ENCODE measurements at places on chromosomes 2 and 18. TPM values are rescaled to one million over a fixed set of nuclear protein-coding genes. Genes with fewer than 3 reads are reported as not detected.

GRCh38 chr2:236828820-236829219 lies 256.9 kb upstream of the COPS8 start:
- no peak for DNase-seq

GRCh38 chr2:223612501-223612900 lies 10.3 kb upstream of the SCG2 start:
- DNase-seq = no peak

GRCh38 chr2:7785700-7786099 lies 868.5 kb downstream of the RNF144A start:
- no peak for DNase-seq

DNA sequence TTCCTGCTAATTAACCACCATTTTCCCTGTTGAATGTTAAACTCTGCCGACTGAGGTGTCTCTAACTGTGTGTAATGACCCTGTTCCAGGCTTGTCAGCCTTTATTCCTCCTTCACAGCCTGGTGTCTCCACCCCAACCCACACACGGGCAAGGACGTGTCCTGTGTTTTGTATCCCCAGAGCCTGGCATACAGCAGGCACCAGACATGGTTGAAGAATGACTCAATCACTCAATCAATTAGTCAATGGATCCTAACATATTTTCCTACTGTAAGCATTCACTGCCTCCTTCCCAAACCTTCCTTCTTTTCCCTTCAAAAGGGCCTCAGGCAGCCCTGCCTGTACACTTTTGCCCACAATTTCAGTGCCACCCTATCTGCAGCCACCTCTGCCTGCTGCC lies 2.7 kb upstream of the TNS1 start:
- DNase-seq = no peak

GRCh38 chr18:54393648-54394294 lies 36.1 kb downstream of the C18orf54 start:
- DNase-seq = no peak

- no peak for DNase-seq
Observed at GRCh38 chr2:134307334-134307733, 53.5 kb downstream of the MGAT5 start.

DNA sequence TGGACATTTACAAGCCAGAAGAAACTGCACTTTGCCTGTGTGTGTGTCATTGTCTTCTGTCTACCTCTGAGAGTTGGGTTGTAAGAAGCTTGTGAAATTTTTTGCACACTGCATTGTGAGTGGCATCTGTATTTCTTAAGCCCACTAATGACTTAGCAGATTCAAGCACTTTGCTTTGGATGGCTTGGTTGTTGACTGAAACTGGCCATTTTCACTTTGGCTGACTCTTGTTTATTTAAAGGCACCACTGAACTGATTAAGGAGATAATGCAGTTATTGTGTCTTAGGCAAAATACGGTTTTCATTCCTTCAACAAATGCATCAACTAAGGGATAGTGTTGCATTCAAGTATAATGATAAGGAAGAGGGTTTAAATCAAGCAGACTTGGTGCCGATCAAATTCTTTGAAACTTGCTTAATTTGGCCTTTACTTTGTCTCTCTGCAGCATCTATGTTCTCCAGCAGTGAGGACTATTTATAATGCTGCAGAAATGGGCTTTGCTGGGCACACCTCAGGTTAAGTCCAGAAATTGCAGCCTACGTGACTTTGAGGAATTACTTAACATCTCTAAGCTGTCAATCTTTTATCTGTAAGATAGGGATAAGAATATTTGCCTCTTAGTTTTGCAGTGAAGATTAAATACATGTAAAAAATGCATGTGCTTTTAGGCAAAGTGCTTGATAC lies 142.0 kb downstream of the CCDC85A start:
- DNase-seq = no peak

GRCh38 chr2:230318190-230319121 lies 8.5 kb upstream of the SP140L start:
- peak; percentile 74 for DNase-seq

DNA sequence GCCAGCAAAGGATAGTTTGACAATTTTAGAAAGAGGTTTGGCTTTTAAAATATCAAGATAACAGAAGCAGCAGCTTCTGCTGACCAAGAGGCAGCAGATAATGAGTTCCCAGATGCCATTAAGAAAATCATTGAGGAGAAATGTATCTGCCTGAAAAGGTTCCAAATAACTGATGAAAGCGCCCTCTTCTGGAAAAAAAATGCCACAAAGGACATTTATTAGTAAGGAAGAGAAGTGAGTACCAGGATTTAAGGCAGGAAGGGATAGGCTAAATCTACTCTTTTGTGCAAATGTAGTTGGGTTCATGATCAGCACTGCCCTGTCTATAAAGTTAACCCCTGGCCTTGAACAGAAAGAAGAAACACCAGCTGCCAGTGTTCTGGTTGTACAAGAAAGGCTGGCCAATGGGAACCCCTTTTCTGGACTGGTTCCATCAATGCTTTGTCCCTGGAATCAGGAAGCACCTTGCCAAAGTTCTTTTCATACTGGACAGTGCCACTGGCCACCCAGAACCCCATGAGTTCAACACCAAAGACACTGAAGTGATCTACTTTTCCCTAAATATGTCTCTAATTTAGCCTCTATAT lies 40.6 kb downstream of the DHX57 start:
- DNase-seq = peak; percentile 66

DNA sequence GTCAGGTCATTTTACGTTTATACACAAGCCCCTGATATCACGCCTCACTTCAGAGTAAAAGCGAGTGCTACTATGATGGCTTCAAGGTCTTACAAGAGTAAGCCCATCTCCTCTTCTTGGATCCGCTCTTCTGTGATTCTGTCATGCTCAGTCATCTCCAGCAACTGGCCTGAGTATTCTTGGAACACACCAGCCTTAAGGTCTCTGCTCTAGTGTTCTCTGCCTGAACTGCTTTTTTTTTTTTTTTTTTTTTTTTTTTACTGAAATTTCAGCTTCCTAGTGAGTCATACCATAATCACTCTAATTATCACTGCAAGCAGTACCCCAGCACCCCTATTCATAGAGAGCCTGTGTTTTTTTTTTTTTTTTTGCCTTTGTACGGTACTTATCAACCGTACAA lies 1228.9 kb downstream of the CNTNAP5 start:
- DNase-seq = no peak

- peak; percentile 79 for DNase-seq
Observed at GRCh38 chr2:110678457-110679336, 834 bp upstream of the BUB1 start.

GRCh38 chr18:35835366-35835765 lies 137.1 kb upstream of the RMP24 start:
- no peak for DNase-seq

DNA sequence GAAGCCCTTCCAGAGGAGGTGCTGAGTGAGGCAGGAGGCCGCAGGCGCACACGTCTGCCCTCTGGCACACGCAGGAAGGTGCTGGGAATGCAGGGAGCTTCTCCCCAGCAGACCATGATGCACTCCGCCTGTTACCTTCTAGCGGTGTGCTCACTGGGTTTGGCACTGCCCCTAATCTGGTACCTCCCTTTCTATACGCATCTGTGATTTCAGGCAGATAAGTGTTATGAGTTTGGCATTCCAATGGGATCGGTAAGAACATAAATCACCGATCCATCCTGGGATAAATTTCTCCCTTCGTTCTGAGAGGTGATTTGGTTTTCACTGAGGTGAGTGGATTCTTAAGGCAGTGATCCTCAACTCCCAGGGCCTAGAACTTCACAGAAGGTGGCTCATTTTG lies 34.6 kb downstream of the ODC1 start:
- no peak for DNase-seq

DNA sequence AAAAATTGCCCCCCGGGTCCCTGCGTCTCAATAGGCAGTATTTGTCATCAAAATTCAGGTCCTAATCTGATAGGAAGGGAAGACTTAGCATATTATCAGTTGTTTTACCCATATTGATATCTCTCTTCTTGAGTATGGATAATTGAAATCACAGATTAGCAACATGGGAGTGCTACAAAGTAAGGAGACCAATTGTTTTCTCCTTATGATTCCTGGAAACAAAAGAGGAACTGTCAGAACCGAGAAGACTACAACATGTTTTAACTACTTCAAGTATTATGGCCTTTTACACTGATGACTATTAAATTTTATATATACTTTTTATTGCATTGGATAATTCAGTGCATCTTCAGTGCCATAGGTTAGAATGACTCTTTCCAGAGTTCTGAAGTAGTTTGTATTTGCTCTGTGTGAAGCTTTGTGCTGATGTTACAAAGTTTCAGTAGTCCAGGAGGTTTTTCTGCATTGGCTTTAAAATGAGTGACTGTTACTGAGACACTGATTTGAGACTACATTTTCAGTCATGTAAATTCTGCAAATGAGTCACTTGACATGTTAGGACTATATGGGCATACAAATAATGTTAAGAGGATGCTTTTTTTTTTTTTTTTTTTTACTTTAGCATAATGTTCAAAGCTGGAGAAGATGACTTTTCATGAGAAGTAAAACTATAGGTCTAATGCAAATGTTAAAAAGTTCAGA lies 19.7 kb upstream of the TLK1 start:
- DNase-seq = no peak

- DNase-seq = no peak
Observed at GRCh38 chr2:8615252-8615575, 66.6 kb upstream of the ID2 start.

GRCh38 chr2:240989451-240990265 lies 8.8 kb upstream of the SNED1 start:
- DNase-seq = no peak

GRCh38 chr2:199259671-199260070 lies 198.1 kb downstream of the SATB2 start:
- DNase-seq = no peak

DNA sequence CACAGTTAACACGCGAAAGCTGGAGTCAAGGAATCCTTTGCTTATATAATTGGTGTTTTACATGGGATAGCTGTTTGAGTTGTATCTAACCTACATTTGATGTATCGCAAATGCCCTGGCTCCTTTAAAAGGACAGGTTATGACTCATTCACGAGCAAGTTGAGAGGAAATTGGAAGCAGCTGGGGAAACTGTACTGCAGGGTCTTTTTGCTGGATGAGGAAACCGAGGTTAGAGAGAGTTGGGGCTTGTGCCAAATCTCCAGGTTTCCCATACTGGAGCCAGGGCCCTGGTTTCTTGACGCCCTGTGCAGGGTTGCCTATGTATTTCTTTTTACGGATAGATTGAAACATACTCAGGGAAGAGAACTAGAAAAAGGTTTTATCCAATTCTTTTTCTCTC lies 60.0 kb upstream of the SPTBN1 start:
- DNase-seq = no peak

DNA sequence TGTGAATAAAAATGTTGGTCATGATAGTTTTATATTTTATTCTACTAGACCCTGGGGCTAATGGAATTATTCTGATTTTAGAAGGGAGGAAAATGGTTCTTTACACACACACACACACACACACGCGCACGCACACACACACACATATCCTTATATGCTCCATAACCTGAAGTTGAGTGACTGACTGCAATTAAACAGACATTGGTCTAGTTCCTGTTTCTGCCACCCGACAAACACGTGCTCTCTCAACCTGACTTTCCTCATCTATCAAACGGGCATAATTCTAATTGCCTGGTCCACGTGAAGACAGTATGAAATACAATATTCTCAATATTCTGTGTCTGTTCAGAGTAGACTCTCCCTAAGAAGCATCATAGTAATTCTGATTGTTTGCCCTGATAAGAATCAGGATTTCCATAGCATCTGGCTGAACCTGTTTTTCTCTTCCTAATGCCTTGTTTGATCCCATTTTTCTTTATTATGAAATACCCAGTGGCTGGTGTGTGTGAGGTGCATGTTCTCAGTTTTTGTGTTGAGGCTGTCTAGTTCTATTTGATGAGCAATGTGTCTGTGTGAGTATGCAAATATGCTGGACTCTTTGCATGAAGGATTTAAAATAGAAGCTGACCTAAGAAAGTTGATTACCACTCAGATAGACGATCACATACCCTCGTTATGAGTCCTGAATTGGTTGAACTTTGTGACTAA lies 51.0 kb downstream of the SETBP1 start:
- no peak for DNase-seq

GRCh38 chr2:5594249-5594695 lies 97.9 kb upstream of the SOX11 start:
- no peak for DNase-seq

- DNase-seq = no peak
Observed at GRCh38 chr2:214193943-214194342, 216.9 kb upstream of the VWC2L start.

GRCh38 chr18:79801217-79801616 lies 3.5 kb downstream of the KCNG2 start:
- DNase-seq = no peak

DNA sequence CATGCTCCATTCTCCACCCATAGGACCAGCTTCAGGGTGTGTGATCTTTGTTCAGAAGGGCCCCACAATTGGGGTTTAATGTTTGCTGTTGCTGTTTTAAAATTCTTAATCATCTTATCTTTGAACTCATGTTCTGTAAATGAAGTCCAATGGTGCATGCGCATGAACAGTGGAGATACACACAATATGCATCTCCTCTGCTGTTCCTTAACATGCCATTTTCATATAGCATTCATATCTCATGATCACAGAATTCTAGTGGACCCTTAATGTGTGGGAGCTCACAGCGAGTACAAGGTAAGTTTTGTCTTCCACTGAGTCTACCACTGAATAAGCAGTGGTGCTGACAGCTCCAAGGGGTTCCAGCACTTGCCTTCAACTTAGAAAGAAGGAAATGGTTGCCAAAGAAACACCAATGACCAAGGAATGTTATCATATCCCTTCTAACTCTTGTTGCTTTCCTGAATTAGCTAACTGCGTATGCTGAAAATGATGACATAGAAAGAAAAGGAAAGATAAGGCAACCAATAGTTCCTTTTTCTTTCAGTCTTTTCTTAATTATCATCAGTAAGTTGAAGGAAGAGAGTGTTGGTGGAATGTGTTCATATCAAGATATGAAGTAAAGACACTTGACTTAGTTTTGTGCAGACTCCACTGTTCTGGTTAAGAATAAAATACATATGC lies 258.9 kb upstream of the FBXO11 start:
- no peak for DNase-seq

DNA sequence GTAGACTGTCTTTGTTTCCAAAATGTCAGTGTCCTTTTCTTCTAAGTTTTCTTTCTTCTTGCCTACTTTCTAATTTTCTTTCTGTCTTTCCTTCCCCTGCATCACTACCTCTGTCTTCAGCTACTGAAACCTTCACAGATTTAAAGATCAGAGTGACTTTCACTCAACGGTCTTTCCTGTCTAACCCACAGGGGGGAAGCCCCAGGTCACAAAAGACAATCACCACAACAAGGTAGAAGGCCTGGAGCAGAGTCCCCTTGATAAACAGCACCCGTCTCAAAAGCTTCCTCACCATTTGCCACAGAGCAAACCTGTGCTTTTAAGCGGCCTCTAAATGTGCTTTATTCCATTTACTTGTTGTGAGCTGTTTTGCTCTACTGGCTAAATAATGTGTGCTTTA lies 665.4 kb downstream of the BCL11A start:
- DNase-seq = peak; percentile 87

NMUR1 gene
- not detected for total RNA-seq

ATP6V1C2 gene
- not detected for total RNA-seq

RPRM gene
- total RNA-seq = not detected

DNAJC27 gene
- total RNA-seq = 6.9 TPM

THSD7B gene
- total RNA-seq = not detected

FRZB gene
- total RNA-seq = not detected

VAMP5 gene
- total RNA-seq = 33.1 TPM

SLC23A3 gene
- 1.8 TPM for total RNA-seq

REG3A gene
- not detected for total RNA-seq
